ENCODE measurements at places on chromosomes 7 and 10. TPM values are rescaled to one million over a fixed set of nuclear protein-coding genes. Genes with fewer than 3 reads are reported as not detected.

The GPR37 gene
- total RNA-seq, result 3.7 TPM

The BTBD16 gene
- total RNA-seq, result 1.2 TPM

- no peak for DNase-seq
These were observed 2.1 kb downstream of the ADK start for GRCh38 chr10:74153123-74153522.

The KLF14 gene
- not detected for total RNA-seq

GRCh38 chr7:126223729-126224128 lies 1029.0 kb downstream of the GRM8 start:
- DNase-seq, result no peak

DNA sequence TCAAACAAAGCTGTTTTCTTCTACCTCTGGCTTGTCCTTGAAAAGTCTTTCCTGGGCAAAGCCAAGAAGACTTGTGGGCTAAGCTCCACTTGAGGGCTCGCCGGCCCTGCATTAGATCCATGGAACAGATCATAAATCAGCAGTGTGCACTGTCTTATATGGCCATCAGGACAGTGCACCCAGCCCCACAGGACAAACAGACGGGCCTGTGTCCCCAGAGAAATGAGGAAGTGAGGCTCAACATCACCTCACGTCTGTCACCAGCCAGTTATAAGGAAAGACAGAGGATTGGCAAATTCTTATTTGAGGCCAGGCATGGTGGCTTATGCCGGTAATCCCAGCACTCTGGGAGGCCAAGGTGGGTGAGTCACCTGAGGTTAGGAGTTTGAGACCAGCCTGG lies 12.3 kb upstream of the IFT22 start:
- DNase-seq, result no peak

DNA sequence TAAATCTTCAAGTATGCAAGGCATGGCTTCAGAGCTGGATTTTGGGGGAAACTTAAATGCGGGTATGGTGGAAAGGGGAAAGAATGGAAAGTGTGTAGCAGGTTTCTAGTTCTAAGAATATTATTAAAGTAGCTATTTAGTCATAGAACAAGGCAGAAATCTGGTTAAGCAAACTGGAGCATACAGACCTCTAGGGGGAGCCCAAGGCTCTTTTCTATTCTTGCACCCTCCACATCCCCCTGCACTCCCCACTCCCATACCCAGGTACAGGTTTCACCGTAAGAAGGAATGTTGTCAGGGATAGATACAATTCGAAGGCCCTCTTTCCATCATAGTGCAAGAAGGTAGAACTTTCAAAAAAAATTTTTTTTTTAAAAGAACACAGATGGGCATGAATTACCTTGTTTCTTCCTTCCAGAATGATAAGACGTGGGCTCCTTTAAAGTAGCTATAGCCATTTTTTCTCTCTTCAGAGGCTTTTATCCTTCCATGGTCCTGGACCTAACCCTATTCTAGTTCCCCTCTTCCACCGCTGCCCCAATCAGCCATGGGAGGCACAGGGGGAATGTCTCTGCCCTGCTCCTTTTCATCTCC lies 41.5 kb upstream of the SMIM30 start:
- DNase-seq, result peak; percentile 11

GRCh38 chr10:95963991-95964389 lies 56.2 kb downstream of the CC2D2B start:
- DNase-seq, result no peak

DNA sequence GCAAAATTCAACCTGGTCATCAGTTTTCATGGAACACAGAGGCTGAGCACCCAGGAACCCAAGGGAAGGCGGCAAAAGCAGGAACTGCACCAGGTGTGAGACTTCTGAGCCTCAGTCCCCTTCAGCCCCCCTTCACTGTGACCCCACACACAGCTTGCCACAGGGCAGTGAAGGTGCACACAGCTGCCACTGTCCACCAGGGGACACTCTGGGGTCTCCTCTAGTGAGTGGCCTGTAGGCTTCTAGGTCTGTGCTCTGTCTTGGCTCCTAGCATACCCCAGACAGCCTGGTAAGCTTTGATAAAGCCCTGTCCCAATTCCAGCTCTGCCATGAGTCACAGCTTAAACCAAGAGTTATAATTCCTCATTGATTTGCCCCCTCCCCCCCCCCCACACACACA lies 12.1 kb downstream of the KCNH2 start:
- DNase-seq, result no peak

DNA sequence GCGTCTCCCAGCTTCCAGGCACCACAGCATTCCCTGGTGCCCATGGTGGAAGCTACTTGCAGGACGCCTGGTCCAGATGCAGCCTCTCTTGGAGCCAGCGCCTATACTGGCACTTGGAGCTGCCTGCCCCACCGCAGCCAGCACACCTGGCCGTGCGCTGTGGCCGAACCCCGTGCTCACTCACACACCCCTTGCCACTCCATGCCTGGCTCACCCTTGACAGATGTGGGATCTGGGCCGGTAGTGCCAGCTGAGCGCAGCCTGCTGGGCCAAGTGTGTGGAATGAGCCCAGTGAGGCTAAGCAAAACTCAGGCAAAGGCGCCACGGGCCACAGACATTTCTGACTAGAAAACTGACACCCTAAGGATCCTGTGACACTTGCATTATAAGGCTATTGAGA lies 884.8 kb downstream of the LRMDA start:
- no peak for DNase-seq

The CYP26C1 gene
- 0.06 TPM for total RNA-seq

The PLAC9 gene
- 8.5 TPM for total RNA-seq

DNA sequence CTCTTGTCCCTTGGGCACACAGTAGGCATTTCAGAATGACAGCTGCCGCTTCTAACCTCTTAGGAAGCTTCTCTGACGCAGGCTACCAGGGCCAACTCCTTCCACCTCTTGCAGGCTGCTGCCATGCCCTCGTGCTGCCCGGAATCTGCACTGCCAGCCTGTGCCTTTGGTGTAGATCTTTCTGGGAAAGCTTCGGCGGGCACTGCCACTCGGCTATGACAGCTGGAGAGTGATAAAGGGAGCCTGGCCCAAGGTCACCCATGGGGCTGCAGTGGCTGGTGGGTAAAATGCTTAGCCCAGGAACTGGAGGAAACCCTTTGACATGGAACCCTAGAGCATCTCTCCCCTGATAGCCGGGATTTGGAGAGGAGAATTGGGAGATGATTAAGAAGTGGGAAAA lies 78.0 kb upstream of the C1QL3 start:
- no peak for DNase-seq

GRCh38 chr7:149743476-149744255 lies 29.7 kb downstream of the ZNF467 start:
- no peak for DNase-seq

DNA sequence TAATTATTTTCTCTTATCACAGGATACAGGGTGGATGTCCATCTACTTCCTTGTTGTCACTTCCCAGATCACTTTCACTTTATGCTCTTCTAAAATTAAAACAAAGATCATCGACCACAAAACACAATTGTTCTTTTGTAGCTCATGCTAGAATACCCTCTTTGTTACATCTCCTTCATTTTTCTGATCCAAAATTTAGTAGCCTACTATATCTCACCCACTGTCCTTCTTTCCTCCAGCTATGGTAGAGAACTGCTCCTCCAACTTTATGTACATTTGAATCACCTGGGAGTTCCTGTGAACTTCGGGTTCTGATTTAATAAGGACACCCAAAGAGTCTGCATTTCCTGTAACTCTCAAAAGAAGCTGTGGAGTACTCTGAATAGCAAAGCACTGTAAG lies 1.2 kb upstream of the AHR start:
- DNase-seq, result no peak

The KIF20B gene
- 2.9 TPM for total RNA-seq

The PCLO gene
- 7.4 TPM for total RNA-seq

GRCh38 chr7:134353411-134353810 lies 36.7 kb upstream of the SLC35B4 start:
- DNase-seq, result no peak

The NPSR1 gene
- not detected for total RNA-seq

The ACSM6 gene
- total RNA-seq, result not detected

The HOXA10 gene
- total RNA-seq, result 0.12 TPM

DNA sequence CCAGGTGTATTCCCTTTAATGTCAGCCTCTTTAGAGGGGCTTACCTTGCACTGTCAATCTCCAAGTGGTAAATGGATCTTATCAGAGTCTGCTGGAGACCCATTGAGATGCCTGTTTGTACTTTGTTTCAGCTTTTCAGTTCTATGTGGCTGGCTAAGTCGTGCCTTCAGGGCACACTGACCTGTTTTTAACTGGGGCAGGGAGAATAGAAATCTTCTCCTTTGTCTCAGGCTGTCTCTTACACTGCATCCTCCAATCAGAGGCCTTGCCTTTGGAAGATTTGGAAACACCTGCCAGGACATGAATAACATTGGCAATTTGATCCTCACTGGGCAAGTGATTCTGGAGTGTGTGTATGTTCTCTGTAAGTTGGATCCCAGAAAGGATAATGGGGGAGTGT lies 65.0 kb downstream of the POU6F2 start:
- DNase-seq, result no peak

The ERCC6 gene
- 31.0 TPM for total RNA-seq

GRCh38 chr10:109741712-109742111 lies 181.6 kb downstream of the XPNPEP1 start:
- DNase-seq, result no peak

- DNase-seq, result no peak
These were observed 204.9 kb downstream of the CCDC3 start for GRCh38 chr10:12796401-12797160.

The CCL24 gene
- total RNA-seq, result 0.92 TPM

The SLC26A3 gene
- total RNA-seq, result 856 TPM

GRCh38 chr7:129149511-129149910 lies 5.0 kb downstream of the TSPAN33 start:
- no peak for DNase-seq

GRCh38 chr7:128947854-128948253 lies 10.1 kb downstream of the IRF5 start:
- no peak for DNase-seq

The NCAPG2 gene
- total RNA-seq, result 7.5 TPM

The KDM7A gene
- 9.7 TPM for total RNA-seq

DNA sequence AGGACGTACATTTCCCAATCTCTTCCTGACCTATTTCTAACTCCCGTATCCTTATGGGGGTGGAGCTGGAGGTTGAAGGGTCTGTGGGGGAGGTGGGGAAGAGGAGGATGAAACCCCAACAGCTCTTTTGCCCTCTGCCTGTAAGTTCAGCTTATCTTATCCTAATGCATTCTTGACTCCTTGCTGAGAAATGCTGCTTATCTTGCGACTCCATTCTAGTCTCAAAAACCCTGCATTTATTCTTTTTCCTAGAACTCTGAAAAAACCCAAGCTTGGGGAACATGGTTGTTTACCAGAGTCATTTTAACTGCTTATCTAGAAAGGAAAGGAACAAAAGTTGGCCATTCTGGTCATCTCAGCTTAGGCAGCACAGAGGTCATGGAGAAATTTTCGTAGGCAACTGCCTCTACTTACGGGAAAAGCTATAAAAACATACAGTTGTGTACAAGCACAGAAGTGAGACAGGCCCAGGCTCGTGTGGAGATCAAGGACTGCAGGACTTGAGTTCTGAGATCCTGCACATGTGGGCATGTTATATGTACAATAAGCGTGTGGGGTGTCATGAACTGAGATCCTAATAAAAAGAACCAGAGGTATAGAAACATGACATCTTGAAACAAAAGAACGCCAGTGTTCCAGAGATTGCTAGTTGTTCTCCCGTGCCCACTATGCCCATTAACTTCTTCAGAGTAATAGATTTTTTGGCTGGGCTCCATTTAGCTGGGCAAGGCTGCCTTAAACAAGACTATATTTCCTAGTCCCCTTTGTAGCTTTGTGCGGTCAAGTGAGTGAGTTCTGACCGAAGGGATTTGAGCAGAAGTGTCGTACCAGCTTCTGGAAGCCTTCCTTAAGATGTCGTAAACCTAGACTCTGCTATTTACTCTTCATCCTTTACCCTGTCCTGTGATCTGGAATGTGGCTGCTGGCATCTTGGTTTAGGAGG lies 9.6 kb downstream of the INMT start:
- no peak for DNase-seq

GRCh38 chr10:25804505-25804904 lies 129.5 kb upstream of the MYO3A start:
- DNase-seq, result no peak

The CFAP46 gene
- 1.0 TPM for total RNA-seq

GRCh38 chr7:39321909-39322498 lies 244.2 kb upstream of the YAE1 start:
- DNase-seq, result no peak

The NANOS1 gene
- total RNA-seq, result 0.60 TPM

DNA sequence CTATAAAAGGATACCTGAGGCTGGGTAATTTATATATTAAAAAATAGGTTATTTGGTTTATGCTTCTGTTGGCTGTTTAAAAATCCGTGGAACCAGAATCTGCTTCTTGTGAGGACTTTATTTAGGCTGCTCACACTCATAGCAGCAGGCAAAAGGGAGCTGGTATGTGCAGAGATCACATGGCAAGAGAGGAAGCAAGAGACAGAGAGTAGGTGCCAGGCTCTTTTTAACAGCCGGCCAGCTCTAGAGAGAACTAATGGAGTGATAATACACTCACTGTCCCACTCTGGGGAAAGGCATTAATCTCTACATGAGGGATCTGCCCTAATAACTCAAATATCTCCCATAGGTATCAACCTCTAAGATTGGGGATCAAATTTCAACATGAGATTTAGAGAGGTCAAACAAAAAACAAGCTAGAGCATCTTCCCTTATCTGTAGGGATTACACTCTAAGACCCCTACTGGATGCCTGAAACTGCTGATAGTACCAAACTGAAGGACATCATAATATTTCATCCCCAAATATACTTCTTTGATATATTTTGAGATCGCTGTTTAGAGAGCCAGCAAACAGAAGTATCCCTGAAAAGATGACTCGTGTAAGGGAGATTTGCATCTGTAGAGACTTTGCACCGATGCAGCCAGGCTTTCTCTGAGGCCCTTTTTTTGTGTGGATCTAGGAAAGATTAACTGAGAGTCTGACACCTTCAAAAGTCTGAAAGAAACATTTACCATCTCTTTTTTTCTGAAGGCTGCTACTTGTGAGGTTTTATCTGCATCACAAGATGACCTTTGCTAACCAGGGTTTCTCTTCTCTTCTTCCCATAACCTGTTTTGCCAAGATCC lies 717.0 kb upstream of the MBL2 start:
- DNase-seq, result no peak

The FAM24A gene
- total RNA-seq, result not detected

The ETV1 gene
- total RNA-seq, result 136 TPM

DNA sequence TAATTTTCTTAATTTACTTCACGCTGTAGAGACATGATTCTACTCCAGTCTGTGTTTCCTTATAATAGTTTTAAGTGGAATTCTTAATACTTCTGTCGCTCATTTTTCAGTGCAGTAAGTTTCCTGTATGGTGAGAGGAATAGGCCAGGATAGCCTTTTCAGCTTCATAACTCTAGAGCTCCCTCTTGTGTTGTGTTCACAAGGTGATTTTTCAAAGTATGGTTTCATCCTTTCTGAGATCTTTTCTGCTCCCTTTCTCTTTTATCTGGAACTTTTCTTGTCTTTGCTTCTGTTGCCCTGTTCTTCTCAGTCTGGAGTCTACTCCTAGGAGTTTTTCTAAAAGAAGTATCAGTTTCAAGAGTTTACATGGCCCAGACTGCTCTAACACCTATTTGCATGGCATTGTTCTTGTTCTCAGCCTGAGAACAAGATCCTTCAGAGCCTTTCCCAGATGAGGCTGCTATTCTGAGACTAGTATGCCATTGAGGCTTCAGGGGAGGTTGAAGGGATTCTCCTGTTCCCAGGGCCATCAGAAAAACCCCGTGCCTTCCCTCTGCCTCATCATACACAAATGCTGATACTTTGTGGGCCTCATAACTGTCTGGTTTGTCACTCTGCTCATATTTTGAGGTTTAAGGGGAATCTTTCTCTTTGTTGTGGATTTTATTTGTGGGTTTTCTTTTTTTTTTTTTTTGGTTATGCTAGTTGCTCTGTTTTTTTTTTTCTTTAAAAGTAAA lies 21.8 kb downstream of the NET1 start:
- no peak for DNase-seq

GRCh38 chr10:69662901-69663300 lies 32.9 kb downstream of the FAM241B start:
- DNase-seq, result no peak

Data from mucosa of gallbladder (tissue), 1 donor.